ENCODE measurements at places on chromosomes 4 and X.

- no peak for DNase-seq
Measured at GRCh38 chr4:148375584-148375983, 66.6 kb downstream of the NR3C2 start.

DNA sequence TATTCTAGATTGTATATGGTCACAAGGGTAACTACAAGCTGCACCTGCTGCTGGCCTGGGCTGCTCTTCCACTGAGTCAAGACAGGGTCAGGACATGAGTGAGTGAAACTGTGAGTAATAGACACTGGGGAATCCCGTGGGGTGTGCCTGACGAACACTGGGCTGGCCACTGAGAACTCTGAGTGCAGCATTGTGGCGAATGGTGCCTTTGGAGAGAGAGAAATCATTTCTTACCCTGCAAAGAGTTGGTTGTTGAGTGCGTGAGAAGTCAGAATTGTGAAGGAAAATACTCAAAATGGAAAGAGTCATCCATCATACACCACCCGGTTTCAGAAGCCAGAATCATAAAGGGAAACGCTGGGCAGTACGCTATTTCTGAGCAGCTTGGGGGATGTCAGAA lies 43.1 kb upstream of the LSM6 start:
- no peak for DNase-seq

DNA sequence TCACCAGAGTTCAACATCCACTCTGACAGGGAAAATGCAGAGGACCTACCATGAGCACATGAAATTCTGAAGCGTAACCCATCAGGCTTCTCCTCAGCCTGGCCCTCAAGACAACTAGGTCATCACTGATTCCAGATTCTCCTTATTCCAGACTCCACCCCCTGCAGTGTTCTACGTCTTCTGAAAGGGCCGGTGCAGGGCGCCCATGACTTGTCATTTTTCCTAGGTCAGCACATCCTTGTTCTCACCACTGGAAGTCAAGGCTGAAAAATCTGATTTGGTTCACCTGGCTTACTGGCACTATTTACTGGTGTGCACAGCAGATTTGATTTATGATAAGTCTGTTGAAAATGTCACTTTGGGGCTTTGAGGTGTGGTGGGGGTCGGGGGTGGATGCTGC lies 140.9 kb upstream of the KLF3 start:
- DNase-seq: no peak

- no peak for DNase-seq
Measured at GRCh38 chrX:15930585-15930984, 76.0 kb upstream of the AP1S2 start.

- no peak for DNase-seq
Measured at GRCh38 chr4:103429283-103429682, 231.1 kb upstream of the CENPE start.

GRCh38 chrX:146907391-146908240 lies 93.1 kb upstream of the CXorf51A start:
- no peak for DNase-seq

GRCh38 chr4:7831330-7831729 lies 108.3 kb downstream of the AFAP1 start:
- no peak for DNase-seq

- DNase-seq: no peak
Measured at GRCh38 chr4:30844861-30845582, 124.9 kb downstream of the PCDH7 start.

- DNase-seq: no peak
Measured at GRCh38 chrX:88437563-88437962, 309.5 kb upstream of the CPXCR1 start.

DNA sequence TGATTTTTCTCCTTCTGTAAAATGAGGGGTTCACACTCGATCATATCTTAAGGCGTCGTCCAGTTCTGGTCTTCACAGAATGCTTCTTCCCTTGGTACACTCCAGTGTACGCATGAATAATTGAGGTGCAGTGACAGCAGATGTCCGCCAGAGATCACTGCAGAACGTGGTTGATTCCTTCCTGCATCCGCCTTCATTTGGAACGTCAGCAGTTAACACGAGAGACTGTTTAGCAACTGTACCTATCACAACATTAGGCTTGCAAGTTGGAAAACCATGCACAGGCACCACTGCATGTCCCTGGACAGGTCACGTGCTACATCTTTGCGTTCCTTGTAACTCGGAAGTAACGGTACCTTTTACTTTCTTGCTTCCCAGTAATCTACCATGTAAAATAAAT lies 66.0 kb upstream of the GEMIN8 start:
- DNase-seq: no peak

DNA sequence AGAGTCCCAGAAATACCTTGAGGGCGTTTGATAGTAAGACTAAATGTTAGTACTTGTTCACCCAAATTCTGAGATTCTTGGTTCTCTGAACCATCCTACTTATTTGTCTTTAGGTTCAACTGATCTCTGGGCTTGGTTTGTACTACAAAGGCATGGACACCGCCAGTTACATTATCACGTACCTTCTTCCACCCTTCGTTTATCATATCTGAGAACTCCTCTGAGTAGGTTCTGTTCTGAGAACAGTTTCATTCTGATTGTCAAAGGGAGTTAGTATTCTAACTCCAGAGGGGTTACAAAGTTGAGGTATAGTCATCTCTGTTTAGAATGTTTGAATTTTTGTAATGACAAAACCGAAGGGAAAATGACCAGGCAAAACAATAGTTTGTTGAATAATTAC lies 19.3 kb downstream of the ZFX start:
- DNase-seq: no peak

DNA sequence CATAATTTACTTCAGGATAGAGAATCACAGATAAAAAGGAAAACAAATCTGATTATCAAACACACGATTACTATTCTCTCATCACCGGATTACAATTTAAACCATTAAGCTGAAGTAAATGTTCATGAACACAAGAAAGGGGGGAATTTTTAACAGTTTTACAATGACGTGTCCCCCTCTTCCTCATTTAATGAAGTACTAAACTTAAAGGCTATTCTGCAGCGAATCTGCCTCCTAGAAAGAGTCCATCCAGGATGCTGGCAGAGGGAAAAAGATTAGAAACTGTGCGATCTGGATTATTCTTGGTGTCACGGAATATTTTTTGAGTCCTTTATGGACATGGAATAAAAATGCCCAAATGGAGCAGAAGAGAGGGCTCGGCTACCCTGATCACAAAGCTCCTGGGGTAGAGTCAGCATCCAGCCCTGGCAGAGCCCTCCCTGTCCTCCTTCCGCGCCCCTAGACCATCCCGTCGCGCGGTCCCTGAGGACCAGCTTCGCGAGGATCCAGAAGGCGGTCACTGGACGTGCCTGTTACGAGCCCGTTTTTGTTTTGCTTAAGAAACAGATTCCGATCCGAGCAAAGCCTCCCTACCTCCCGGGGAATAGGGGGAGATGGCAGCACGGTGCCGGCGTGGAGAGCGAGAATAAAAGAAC lies 1.2 kb downstream of the ELF2 start:
- DNase-seq: no peak

GRCh38 chr4:87497159-87497558 lies 32.0 kb downstream of the SPARCL1 start:
- no peak for DNase-seq

DNA sequence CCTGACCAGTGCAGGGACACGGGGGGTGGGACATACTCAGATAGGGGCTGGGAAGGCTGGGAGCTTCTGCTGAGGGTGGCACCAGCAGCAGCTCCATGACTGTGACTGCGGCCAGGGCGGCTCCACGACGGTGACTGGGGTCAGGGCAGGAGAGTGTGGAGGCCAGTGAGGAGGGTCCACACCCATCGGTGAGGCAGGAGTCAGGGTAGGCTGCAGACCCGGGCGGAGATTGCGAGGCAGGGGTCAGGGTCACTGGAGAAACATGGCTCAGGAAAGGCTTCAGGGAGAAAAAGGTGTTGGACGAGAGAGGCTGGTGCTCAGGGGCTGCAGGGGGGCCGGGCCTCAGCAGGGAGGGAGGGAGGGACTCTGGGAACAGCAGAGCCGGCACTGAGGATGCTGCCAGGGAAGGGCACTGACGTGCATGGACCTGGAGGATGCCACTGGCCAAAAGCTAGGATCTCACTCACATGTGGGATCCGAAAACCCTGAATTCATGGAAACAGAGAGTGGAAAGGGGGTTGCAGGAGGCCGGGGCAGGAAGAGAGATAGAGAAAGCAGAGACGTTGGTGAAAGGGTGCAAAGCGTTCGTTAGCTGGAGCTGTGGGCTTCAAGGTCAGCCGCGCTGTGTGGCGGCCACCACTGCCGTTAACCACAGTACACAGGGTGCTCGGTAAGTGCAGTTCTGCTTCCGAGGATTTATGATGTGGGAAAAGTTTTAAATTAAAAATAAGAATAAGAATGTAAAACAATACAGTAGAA lies 22.0 kb downstream of the ATP5ME start:
- no peak for DNase-seq

DNA sequence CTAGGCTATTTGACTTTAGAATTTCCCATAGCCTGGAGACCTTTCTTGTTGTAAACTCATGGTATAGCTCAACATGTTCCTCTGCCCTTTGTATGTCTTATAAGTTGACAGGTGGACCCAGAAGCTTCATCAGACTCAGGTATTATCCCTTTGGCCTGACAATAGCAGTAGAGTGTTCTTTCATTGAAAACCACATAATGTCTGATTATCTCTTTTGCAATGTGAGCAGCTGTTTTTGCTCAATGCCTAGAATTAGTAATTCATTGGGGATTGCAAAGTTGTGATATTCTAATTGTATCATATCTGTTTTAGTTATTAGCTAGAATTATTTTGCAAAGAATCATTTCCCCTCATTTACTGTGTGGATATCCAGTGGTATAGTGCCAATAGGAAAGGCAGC lies 27.5 kb downstream of the TBC1D19 start:
- no peak for DNase-seq

- DNase-seq: peak; percentile 32
Measured at GRCh38 chrX:133335027-133335426, 80.3 kb downstream of the GPC4 start.

DNA sequence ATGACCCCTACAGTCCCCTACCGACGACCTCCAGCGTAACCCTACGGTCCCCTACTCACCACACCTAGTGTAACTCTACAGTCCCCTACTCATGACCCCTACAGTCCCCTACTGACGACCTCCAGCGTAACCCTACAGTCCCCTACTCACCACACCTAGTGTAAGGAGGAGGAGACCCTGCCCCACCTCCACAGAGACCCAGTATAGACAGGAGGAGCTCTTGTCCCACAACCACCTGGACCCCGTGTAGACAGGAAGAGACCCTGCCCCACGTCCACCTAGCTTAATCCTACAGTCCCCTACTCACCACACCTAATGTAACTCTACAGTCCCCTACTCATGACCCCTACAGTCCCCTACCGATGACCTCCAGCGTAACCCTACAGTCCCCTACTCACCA lies 26.9 kb downstream of the CSF2RA start:
- no peak for DNase-seq

DNA sequence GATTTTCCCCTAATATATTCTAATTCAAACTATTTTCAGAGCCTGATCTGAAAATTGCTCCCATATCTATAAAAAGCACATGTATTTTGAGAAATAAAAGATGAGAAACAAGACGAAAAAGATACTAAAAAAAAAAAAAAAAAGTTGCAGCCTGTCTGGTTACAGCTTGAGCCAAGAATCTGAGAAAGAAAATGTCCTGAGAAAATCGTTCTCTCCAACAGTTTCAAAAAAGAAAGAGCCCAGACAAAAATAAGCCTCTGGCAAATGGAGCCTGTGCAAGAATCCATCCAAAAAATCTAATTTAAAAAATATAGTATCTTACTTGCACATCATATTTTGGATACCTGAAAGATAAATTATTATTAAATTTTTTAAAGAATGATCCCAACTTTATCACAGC lies 163.0 kb upstream of the TBL1X start:
- no peak for DNase-seq

- DNase-seq: no peak
Measured at GRCh38 chr4:42083816-42084215, 68.6 kb downstream of the BEND4 start.

- DNase-seq: no peak
Measured at GRCh38 chrX:129658429-129658828, 3.7 kb upstream of the APLN start.

- no peak for DNase-seq
Measured at GRCh38 chr4:95091272-95091671, 333.5 kb downstream of the BMPR1B start.

- no peak for DNase-seq
Measured at GRCh38 chrX:153476666-153477363, 6.4 kb upstream of the HAUS7 start.

- no peak for DNase-seq
Measured at GRCh38 chr4:147682755-147683154, 1.2 kb downstream of the PRMT9 start.

DNA sequence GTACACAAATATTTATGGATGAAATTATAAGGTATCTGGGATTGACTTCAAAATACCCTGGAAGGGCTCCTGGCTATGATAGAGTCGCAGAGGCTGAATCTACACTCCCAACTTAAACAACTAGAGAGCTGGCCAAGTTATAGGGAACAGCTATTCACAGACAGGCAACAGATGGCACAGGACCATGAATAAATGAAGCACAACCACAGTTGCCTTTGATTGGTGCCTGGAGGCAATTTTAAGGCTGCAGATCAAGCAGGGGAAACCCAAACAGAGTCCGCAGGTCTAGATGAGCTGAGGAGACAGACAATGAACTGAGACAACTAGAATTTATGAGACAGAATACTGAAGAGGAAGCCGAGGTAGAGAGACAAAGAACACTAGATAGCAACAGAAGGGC lies 155.9 kb downstream of the EVC2 start:
- no peak for DNase-seq

DNA sequence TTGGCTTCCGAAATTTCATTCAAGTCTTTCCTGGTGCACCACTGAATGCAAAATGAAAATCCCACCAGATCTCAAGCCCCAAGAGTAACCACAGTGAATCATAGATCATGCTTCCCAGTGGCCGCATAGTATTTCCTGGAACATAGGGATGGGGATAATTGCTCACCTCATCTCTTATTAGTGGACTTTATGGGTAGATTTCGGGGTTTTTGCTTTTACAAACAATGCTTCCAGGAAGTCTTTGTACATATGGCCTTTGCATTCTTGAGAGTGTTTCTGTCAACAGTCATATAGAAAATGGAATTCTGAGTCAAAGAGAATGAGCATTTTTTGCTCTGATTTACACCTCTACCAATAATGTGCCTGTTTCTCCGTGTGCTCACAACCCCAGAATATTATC lies 53.4 kb downstream of the PPEF2 start:
- no peak for DNase-seq

- DNase-seq: peak; percentile 32
Measured at GRCh38 chr4:57442831-57443291, 332.7 kb upstream of the IGFBP7 start.

DNA sequence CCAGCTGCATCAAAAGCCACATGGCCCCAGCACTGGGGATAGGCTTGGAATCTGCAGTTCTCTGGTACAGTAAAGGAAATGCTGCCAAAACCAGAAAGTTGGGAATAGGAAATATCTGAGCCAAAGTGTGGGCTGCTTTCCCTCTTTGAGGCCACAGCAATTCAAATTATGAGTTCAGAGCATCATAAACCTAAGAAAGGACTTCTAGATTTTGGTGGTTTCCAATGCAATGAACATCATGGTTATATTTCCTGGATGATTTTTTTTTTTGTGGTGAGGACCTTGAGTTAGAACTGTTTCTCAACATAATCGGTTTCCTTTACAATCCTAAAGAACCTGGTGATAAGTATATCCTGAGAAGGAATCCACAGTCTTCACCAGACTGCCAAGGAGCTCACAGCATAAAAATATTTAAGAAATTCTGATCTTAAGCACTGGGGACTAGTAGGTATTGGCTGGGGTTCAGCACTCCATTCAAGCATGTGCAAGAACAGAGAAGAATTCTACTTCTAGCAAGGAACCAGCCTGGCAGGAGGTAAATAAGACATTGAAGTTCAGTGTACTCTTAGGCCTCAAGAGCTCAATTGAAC lies 29.8 kb upstream of the ARHGAP24 start:
- no peak for DNase-seq
